Activated T-cell treated with anti-CD3 and anti-CD28 coated beads, Interleukin-2, amount 50 U/mL, for 72 hours (primary cell): ENCODE measurements at places on chromosomes 2 and 18.

- no peak for DNase-seq
Measured at GRCh38 chr2:134934641-134935040, 16.0 kb downstream of the CCNT2 start.

GRCh38 chr18:57579934-57580333, 6.6 kb downstream of the FECH start:
- no peak for DNase-seq

DNA sequence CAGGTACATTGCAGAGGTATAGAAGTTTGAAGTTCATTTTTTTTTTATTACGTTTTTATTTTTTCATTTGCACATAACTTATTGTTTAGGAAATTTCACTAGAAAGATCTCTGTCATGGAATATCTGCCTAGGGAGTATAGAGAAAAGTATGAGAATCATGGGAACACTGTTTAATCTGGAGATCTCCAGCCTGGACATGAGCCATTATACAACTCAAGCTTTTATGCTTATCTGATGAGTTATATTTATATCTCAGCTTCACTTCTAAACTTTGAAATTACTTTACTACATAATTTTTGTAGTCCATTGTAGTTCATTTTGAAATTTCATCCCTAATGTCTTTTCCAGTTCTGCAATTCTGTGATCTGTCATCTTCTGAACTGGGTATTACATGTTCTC, 515.6 kb downstream of the ERBB4 start:
- DNase-seq: no peak

- no peak for DNase-seq
Measured at GRCh38 chr2:43368483-43369385, 142.3 kb upstream of the ZFP36L2 start.

DNA sequence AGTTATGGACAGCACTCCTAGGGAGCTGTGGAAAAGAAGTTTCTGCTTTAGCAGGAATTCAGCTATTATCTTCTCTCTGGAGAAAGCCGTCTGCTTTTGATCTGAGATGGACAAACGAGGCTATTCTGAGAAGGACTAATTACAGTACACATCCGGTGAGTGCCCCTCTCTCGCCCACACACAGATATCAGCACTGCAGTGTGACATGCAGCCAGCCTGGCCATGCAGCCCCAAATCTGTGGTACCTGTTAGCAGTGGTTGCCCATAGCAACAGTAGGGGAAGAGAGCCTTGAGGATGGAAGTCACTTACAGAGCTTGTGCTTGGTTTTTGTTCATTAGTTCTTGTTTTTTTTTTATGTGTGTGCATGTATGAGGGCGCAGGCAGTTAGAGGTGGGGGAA, 73.9 kb upstream of the TRIB2 start:
- DNase-seq: no peak

- no peak for DNase-seq
Measured at GRCh38 chr2:37664231-37664643, 7.2 kb downstream of the CDC42EP3 start.

GRCh38 chr18:54712306-54712705, 116.0 kb upstream of the RAB27B start:
- DNase-seq: peak; percentile 36

GRCh38 chr18:49460976-49461601, 644 bp upstream of the DYM start:
- DNase-seq: no peak

DNA sequence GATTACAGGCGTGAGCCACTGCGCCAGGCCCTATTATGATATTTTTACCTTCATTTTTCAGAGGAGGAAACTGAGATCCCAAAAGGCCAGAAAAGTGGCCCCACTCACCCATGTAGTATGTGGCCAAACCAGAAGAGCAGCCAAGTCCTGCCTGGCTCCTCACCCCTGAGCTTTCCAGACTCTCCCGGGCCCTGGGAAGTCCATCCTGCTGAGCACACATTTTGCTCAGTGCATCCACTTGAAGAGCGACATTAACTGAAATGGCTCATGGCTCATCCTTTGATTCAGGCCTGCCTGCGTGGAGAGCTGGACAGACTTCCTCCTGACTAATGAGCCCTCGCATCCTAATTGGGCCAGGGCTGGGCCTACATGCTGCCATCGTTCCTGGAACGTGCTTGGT, 9.5 kb upstream of the NGEF start:
- no peak for DNase-seq

DNA sequence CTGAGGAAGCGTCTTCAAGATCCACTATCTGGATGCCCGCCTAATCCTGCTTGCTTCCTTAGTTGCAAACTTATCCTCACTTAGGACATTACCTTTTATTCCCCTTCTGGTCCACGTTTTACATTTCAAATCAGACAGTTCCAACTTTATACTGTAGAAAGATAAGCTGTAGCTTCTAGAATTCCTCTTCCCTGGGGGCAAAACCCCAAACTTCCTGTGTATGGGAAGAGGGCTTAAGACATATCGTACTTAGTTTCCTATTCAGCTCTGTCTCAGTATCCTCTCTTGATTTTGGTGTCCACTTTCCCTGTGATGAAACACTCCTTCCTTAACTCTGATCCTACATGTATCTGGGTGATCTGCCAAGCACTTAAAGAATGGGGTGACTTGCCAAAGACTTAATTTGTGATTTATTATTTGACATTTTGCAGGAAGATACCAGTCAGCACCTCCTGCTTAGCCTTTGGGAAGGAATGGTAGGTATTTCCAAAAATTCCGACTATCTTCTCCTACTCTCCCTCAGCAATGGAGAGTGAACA, 245.2 kb downstream of the CDCA7 start:
- no peak for DNase-seq
